ENCODE measurements at places on chromosomes 4 and X.

DNA sequence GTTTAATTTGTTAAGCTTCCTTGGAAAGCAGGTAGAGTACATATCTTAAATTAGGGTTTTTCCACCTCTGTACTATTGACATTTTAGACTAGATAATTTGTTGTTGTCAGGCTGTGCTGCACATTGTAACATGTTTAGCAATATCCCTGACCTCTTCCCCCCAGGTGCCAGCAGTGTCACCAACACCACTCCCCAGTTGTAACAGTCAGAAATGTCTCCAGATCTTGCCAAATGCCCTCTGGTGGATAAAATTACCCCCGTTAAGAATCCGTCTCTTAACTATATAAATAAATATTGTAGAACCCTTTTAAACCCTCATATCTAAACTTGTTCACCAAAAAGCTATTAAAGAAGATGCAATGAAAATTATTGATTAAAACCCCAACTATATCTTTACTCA lies 161.5 kb downstream of the ARHGAP6 start:
- no peak for DNase-seq

GRCh38 chr4:55549888-55550287 lies 3.2 kb upstream of the CLOCK start:
- no peak for DNase-seq

- DNase-seq: no peak
These were observed 207.1 kb downstream of the SOWAHB start for GRCh38 chr4:76690906-76691275.

DNA sequence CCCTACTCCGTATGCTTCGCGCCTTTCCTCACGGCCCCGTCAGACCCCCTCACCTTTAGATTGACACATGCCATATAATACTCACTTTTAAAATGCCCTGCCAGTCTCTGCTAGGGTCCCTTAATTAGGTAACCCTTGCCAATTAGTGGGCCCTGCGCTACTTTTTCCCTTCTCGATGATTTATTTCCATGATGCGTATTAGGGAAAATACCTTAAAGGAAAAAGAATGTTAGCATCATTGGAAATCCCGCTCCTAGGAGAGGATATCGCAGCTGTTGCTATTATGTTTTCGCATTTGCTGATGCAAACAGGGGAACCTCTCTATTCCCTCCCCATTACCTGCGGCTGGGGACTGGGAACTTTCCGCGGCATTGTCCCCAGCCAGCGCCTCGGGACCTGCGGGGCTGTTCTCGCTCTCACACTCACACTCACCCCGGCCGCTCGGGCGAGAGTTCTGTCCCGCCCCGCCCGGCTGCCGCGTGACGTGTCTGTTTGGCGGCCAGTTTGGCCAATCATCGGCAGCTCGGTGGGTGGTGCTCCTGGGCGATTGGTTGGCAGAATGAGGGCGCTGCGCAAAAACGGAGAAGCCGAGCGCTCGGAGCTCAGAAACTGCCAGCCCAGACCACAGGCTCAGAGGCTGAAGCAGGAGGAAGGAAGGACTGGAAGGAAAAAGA lies at the start of gene PCDH10:
TSS of gene PCDH10 (plus strand) at position 605 of the 674 bp plus-strand sequence. CDS start 847 bp downstream, outside the sequence.
- DNase-seq: no peak

DNA sequence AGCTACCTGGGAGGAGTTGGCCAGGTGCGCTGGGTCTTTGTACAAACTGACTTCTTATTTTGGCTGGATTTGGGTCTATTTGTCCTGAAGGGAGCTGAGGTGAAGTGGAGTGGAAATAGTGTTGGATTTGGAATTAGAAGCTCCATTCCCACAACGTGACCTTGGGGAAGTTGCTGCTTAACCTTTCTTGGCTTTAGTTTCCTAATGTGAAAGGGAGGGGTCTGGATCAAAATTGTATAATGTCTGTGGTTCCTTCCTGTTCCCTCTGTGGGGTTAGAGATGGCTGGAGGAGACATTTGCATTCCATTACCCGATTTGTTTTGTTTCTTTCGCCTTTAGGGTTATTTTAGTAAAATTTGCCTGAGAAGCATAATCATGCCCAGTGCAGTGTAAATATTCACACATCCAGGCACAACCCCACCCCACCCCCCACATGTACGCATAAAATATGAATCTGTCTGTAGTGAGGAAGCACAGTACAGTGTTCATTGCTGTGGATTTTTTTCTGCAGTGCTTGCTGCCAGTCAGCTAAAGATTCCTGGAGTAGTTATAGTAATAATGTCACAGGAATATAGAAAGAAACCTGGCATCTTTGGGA lies 21.5 kb downstream of the JADE1 start:
- no peak for DNase-seq

- no peak for DNase-seq
These were observed 13.2 kb downstream of the HSD17B11 start for GRCh38 chr4:87377816-87378215.

All from activated CD4-positive, alpha-beta T cell treated with anti-CD3 and anti-CD28 coated beads, Interleukin-2, amount 50 U/mL, for 1 hour (primary cell).